Activated CD8-positive, alpha-beta memory T cell treated with anti-CD3 and anti-CD28 coated beads for 1 hour (primary cell): ENCODE measurements at places on chromosomes 1 and 21.

DNA sequence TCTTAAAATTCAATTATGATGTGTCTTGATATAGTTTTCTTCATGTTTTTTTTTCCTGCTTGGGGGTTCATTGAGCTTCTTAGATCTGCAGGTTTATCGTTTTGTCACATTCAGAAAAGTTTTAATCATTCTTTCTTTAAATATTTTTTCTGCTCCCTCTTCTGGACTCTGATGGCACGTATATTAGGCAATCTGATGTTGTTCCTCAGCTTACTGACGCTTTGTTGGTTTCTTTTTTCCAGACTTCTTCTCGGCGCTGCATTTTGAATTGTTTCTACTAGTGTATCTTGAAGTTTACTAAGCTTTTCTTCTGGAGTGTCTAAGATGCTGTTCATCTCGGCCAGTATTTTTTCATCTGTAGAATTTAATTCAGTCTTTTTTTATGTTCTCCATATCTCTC is 44.8 kb upstream of the FMOD start:
- DNase-seq = no peak

GRCh38 chr1:48536477-48536876 is 64.5 kb upstream of the SPATA6 start:
- no peak for DNase-seq

GRCh38 chr1:66633159-66633558 is 99.2 kb downstream of the SGIP1 start:
- DNase-seq = no peak

DNA sequence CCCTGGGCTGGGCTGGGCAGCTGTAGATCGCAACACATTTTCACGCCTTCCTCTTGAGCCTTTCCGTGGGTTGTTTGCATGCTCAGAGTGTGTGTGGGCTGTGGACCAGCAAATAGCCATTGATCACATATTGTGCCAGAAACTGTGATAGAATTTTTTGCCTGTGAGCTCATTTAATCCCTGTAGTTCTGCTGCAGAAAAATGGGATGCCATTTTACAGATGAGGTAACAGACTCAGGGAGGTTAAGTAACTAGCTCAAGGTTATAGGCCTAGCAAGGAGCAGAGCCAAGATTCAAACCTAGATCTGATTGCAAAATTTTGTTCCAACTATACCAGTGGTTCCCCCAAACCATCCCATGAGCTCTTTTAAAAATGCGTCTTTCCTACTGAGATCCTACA is 10.5 kb downstream of the SPATA46 start:
- no peak for DNase-seq

DNA sequence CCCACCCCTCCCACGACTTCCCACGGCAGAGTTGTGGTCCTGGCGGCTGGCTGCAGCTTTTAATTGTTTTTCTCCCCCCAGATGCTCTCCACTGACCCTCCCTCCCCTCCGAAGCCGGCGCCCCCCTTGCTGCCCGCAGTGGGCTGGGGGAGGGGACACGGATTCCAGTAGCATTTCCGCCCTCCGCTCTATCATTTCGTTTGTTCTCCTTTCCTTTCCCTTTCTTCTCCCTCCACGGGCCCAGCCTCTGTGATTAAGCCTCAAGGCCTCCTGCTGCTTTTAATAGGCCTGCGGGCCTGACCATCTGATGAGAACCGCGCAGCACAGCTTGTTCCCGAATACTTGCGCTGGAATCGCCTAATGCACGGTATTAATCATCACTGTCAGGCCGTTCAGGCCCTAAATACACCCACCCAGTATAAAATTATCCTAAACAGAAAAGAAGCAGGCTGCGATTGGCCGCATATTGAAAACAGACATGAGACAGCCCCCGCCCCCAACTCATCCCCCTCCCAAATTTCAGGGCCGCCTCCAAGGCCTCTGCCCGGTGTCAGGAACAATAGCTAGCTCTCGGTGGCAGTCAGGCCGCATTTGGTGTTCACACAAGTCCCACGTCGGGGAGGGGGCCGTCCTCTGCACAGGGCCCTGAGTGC is 102.0 kb upstream of the ARHGEF16 start:
- DNase-seq = no peak

- no peak for DNase-seq
These were observed 32.1 kb downstream of the ALDH9A1 start for GRCh38 chr1:165666152-165666825.

DNA sequence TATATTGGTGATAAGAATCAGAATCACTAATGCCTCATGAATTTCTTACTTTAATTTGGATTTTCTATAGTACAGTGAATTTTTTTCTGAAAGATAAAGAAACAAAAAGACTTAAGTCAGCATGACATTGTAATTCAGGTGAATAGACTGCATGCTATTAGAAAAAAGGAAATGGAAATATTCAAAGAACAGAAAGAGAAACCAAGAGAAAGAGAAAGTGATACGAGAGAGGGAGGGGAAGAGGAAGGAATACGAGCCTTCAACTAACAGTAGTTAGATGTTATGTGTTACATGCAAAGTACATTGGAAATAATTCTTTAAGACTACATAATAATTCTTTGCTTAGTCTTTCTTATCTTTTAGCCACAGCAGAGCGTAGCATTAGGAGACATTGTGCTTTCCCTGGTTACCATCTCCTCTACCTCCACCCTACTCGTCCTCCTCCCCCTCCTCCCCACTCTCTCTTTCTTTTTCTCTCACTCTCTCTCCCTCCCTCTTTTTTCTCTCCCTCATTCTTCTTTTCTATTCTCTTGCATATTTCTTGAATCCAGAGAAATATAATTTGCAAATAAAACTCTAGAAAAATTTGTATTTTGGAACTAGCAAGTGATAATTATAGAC is 46.4 kb upstream of the ADGRL4 start:
- DNase-seq = no peak

DNA sequence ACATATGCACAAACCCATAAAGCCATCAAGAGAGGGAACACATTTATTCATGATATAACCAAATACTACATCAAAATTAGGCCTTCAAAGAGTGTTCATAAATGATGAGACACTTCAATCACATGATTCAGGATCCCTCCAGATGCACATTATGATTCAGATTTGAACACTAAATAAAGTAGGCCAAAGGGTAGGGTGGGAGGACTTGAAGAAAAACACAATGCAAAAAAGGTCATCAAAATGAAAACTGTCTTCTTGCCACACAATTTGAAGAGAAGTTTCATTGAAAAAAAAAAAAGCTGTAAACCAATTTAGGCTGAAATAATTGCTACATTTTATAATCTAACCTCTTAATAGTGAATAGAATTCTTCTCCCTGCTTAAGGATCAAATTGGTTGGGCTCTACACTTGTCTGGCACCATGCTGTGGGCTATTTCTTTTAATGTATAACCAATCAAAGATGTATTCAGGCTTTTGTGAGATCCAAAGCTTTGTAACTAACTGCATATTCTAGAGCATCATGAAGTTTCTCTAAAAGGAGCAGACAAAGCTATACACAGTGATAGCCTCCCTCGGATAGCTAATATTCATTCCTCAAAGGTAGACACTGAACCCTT is 58.1 kb downstream of the ZSWIM5 start:
- DNase-seq = no peak

DNA sequence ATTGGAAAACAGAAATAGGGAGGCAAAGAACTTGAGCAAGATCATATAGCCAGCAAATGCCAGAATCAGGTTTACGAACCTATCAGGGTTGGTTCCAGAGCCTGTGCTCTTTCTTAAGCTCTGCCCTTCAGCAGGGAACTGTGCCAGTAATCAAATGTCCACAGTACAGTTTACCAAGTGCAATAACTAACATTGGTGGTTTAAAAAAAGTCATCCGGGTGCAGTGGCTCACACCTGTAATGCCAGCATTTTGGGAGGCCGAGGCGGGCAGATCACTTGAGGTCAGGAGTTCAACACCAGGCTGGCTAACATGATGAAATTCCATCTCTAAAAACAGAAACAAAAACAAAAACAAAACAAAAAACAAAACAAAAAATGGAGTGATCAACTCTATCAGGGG is 182.7 kb downstream of the LMX1A start:
- no peak for DNase-seq

DNA sequence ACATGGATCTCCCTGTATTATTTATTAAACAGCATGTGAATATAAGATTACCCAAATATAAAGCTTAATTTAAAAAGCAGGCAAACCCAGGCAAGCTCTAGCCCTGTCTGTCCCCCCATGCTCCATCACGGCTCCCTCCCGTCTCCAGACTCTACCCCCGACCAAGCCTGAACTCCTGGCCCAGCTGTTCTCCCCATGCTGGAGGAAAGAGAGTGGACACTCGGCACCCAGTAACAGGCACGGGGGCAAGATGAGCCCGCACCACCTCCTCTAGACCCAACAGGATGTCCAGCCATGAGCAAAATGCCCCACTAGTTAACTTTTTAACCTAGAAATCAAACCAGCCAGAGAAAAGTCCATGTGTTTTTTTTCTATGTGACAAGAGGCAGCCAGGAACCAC is 19.3 kb downstream of the SLC19A1 start:
- DNase-seq = no peak

DNA sequence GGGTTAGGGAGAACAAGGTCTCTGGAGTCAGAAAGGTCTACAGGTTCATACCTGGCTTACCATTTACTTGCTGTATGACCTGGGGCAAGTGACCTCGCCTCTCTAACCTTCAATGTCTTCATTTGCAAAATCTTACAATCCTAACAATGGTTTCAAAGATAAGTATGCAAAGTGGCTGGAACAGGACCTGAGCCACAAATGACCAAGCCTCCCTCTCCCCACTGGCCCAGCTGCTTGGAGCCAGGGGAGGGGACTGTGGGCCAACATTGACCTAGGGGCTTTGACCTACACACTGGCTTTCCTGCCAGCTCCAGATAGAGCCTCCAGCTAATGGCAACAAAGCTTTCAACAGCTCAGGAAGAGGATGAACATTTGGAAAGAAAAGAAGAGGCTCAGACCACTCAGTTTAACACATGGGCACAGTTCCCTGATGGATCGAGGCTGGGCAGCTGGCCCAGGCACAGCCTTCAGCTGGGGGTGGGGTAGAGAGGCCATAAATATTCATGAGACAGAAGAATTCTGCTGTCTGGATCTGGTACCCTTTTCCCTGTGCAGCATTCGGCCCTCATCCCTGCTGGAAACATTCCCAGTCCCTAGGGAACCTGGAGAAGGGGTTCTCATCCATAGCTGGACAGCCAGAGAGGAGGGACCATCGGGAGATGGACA is 12.9 kb downstream of the PTAFR start:
- no peak for DNase-seq

DNA sequence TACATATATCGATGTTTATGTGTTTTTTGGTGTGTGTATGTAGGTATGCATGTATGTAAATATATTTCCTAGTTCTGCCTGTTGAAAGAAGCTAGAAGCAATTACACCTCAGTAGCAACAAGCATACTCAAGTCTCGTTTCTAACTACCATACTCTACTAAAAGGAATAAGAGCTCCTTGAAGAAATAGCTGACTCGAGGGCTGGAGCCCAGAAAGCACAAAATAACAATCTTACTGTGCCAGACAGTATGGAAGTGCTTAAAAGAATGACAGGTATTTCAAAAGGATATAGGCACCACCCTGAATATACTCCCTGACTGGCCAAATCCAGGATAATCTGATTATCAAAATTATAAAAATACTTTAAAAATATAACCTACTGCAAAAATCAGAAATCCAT is 23.2 kb downstream of the FUBP1 start:
- DNase-seq = no peak

DNA sequence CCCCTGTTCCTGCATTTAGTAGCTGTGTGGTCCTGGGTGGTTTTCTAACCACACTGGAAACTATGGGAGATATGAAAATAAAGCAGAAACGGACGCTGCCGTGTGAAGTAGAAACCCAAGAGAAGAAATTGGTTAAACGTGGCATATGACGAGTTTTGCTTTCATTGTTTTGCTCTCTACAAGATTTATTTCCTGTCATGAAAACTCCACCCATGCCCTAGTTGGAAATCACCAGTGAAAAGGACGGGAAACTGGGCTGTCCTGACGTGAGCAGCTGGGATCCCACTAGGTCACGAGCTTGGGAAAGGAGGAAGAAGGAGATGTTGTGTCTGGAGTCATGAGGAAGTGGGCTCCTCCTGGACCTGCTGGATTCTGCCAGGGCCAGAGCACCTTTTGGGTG is 120.8 kb upstream of the GADD45A start:
- no peak for DNase-seq
